Uterus (tissue), 4 donors: ENCODE measurements at places on chromosomes 12 and 14. TPM values are rescaled to one million over a fixed set of nuclear protein-coding genes. Genes with fewer than 3 reads are reported as not detected.

Gene ATL1
- 10.2 TPM for total RNA-seq

- no peaks in the 10 kb centered on the region for H3K4me1 ChIP-seq
- H3K36me3 ChIP-seq: no peaks in the 10 kb centered on the region
- DNase-seq: no peak
- H3K4me3 ChIP-seq: no peak overlapping the region
- H3K27ac ChIP-seq: no peak overlapping the region
Observed at GRCh38 chr12:91813701-91814100, 331.9 kb downstream of the BTG1 start.

Gene C1QL4
- not detected for total RNA-seq

GRCh38 chr12:50070314-50071060 lies 13.1 kb downstream of the ASIC1 start:
- no peak overlapping the region for H3K27ac ChIP-seq
- no peaks in the 10 kb centered on the region for H3K27me3 ChIP-seq
- H3K36me3 ChIP-seq: no peaks in the 10 kb centered on the region

DNA sequence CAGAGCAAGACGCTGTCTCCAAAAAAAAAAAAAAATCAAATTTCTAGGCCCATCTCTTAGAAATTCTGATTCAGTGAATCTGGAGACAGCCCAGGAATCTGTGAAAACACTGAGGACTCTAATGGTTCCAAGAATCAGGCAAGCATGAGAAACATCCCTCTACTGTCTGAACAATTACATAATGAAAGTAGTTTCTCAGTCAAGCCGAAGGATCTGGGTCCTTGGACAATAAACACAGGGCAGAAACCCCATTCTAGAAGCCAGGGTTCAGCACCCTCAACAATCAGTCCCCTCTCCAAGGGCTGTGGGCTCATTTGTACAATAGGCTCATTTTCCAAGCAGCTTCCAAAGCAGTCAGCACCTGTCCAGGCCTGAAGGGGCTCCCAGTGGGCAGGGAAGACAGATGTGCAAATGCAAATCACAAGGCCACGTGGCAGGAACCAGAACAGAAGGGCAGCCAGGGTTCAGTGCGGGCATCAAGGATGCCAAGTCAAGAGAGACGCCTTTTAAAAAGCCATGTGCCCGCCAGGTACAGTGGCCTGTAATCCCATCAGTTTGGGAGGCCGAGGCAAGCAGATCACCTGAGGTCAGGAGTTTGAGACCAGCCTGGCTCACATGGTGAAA lies 96.1 kb downstream of the KSR2 start:
- no peaks in the 10 kb centered on the region for H3K36me3 ChIP-seq
- H3K4me1 ChIP-seq: no peaks in the 10 kb centered on the region
- H3K27me3 ChIP-seq: peaks cover 5% of the 10 kb centered on the region
- DNase-seq: no peak

DNA sequence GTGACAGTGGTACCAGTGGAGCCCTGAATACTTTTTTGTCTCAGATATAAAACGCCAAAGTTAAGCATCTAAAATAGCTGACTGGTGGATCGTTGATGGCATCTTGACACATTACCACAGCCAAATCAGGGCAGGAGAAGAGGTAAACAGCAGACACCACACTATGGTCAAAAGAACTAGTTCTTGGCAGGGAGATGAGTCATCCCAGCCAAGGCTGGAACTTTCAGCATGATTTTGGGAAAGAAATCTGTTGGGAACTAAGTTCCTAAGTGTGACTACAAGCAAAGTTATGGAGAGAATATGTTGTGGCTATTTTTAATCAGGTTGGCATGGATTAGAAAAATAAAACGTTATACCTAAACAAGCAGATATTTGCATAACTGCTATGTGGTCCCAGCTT lies 36.9 kb downstream of the LGR5 start:
- H3K27ac ChIP-seq: no peak overlapping the region
- DNase-seq: no peak
- H3K27me3 ChIP-seq: no peaks in the 10 kb centered on the region
